ENCODE measurements at places on chromosomes 13 and 19.

- DNase-seq = no peak
Measured at GRCh38 chr13:52686376-52686775, 33.7 kb downstream of the SUGT1 start.

GRCh38 chr13:26853323-26853722 is 92.7 kb upstream of the GPR12 start:
- no peak for DNase-seq

- DNase-seq = no peak
Measured at GRCh38 chr13:94864474-94864873, 152.1 kb upstream of the SOX21 start.

DNA sequence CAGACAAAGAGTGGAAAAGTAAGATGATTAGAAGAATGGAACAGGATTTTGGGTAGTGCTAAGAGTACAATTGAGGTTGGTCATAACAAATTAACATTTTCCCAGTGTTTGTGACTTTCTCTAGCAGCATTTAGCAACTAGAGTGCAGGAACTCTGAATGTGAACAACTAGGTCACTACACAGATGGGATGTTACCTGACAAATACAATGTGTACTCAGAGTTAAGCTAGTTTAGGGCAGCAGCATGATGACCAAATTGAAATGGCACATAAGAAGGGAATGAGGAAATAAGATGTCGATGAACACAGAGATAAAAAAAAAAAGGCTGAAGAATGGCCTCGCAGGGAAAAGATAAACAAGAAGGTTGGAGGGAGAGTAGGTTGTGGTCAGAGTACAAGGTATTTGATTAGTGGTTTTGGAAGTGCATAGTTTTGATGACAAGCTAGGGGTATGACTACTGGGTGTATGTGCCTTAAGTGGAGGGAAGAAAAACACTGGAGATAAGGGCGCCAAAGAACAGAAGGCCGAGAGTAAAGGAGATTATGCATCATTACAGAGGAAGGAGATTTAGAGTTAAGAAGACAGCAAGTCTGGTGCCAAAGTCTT is 381.1 kb downstream of the FGF14 start:
- DNase-seq = no peak

DNA sequence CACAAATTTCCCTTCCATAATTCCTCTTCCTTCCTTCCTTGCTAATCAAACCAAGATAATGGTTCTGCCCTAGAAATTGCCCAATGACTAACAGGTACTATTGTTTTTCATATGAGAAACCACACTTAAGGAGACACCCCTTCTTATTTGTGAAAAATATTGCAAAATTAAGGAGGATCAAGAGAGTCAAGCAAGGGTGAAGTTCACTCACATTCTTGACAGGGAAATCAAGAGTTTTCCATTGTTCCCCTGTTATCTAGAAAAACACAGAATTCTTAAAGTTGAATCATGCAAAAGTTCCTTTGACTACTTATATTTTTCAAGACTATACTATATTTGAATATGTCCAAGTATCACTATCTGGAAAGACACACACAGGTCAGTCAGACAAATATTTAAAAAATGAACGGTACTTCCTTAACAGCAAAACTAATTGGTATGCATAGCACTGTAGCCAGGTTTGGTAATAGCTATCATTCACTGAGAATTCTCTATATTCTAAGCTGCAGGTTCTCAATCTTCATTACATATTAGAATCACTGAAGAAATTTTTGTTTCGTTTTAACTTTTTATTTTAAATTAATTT is 897.2 kb downstream of the DIAPH3 start:
- DNase-seq = no peak

- DNase-seq = no peak
Measured at GRCh38 chr19:37778613-37779126, 716 bp downstream of the ZNF573 start.

GRCh38 chr13:58579468-58579867 is 947.9 kb downstream of the PCDH17 start:
- DNase-seq = no peak

- DNase-seq = no peak
Measured at GRCh38 chr13:33999811-34000605, 182.1 kb downstream of the RFC3 start.

DNA sequence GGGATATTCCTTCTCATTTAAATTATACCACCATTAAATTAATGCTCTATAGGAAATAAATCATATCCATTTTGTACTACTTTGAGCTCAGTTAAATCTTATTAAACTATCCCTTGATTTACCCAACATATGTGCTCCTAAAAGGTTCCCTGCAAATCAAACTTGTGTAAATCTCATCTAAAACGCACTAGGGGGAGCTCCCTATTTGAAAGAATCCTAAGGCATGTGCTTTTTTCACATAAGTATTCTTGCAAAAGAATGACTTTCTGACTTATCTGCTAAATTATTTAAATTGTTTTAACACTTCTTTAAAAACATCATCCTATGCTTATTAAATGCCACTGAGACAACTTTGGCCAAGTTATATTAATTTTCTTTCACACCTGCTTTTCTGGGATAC is 7.9 kb downstream of the INTS6 start:
- DNase-seq = no peak

DNA sequence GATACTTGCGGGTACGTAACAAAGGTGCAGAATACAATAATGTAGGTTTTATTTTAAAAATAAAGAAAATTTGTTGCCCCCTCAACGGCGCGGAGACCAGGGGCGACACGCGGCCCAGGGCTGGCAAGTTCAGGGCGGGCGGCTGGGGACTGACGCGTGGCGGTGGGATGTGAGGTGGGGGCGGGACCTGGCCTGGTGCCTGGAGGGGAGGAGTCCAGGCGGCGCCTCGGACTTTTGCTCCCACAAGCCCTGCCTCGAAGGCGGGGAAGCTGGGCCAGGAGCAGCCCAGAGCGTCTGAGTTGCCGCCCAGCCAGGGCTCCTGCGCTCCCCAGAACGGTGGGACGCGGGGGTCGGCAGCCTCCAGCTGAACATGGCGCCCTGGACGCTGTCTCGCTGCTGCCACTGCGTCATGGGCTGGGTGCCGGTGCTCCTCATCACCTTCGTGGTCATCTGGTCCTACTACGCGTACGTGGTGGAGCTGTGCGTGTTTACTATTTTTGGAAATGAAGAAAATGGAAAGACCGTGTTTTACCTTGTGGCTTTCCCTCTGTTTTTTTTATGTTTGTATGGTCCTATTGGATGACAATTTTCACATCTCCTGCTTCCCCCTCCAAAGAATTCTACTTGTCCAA is 1122.8 kb upstream of the ATXN8OS start:
- no peak for DNase-seq

GRCh38 chr19:3672575-3672948 is 27.7 kb downstream of the PIP5K1C start:
- no peak for DNase-seq

- no peak for DNase-seq
Measured at GRCh38 chr13:103101500-103101899, 35.3 kb upstream of the SLC10A2 start.

DNA sequence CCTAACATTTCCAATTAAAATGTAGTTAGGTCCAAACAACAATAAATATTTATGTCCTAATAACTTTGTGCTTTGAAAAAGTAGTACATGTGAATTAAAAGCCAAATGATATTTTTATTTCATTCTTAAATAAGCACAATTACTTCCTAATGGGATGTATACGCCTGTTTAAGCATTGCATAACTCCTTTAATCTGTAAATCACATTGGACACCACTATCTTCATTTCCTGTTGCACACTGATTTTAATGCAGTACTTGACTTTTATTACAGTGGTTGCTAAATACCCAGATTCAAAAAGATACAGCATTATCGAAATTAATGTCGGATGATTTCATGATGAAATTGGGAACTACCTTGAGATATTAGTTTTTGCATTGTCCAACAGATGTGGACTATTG is 70.9 kb downstream of the TNFSF11 start:
- DNase-seq = no peak

GRCh38 chr13:32902029-32902780 is 114.0 kb upstream of the KL start:
- no peak for DNase-seq

DNA sequence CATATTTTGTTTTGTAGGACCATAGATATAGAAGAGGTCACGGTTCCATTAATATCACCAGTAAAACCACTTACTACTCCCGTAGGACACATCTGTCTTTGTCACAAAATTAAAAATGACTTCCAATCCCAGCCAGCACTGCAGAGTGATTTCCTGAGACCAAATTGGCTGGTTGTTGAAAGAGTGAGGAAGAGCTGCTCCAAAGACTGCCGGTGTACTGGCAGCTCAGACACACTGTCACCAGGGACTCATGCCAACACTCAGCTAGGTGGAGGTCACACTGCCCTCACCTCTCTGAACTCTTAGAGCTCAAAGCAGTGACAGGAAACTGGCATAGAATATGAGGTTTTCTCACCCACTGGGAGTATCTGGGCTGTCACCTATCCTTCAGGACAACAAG is 52.1 kb downstream of the FLT1 start:
- DNase-seq = no peak

- DNase-seq = no peak
Measured at GRCh38 chr13:25186187-25186586, 14.1 kb upstream of the AMER2 start.

DNA sequence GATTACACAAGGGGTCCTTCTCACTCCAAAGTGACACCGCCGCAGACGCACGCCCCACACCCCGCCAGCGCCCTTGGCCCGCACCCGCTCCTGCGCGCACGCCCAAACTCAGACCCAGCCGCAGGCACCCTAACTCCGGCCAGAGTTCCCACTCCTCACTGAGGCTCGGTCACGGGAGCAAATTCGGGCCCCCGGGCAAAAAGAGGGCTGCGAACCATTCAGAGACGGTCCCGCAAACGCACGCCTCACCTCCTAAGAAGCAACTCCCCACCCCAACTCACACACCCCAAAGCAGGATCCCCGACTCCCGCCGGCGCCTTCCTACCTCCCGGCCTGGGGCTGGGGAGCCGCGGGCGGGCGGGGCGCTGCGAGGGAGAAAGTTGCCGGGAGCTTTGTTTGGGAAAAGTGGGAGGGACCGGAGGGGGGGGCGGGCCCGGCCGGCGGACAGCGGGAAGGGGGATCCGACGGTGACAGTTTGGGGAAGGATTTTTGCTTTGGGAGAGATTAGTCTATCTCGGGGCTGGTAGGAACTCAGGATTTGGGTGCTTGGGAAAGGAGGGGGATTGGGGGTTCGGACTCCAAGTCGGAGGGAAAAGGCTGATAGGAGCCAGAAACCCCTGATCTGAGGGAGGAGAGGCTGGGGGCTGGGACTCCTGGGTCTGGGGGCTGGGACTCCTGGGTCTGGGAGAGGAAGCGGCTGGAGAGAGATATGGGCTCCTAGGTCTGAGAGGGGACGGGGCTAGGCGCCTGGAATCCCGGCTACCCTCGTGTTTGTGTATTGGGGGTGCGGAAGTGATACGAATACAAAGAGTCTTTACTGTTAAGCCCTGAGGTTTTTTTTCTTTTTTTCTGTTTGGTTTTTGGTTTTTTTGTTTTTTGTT is at the start of gene TEAD2:
Gene TEAD2 (minus strand): TSS at position 369 of the 881 bp plus-strand sequence. CDS start 2,341 bp downstream, outside the sequence.
- DNase-seq = no peak

- no peak for DNase-seq
Measured at GRCh38 chr19:1223018-1223855, 14.6 kb downstream of the CBARP start.

DNA sequence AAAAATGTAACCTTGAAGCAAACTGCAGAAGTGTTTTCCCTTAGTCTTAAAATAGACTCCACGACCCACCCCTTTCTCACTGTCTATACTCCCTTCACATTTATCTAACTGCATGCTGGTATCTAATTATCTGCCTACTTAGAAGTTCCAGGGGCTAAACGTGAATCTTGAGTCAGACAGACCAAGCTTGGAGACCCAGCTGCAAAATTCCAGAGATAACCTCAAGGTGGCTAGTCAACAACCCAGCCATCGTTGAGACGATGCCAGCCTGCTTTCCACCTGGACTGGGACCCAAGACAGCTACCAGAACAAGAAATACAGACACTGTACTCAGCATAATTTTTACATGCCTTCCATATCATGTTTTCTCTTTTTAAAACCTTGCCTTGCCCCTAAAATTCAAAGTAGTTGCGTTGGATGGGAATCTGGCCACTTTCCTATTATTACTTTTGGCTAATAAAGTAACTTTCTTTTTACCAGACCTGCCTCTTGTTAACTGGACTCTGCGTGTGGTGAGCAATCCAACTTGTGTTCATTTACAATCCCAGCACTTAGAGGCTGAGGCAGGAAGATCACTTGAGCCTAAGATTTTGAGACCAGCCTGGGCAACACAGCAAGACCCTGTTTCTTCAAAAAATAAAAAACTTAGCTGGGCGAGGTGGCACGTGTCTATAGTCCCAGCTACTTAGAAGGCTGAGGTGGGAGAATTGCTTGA is 82.3 kb downstream of the CDADC1 start:
- DNase-seq = no peak

GRCh38 chr19:18417250-18418028 is 1.8 kb upstream of the SSBP4 start:
- no peak for DNase-seq

GRCh38 chr13:33800646-33801186 is 17.2 kb upstream of the RFC3 start:
- no peak for DNase-seq

- peak; percentile 26 for DNase-seq
Measured at GRCh38 chr13:22061371-22061805, 390.5 kb downstream of the FGF9 start.

- no peak for DNase-seq
Measured at GRCh38 chr13:93455861-93456260, 229.3 kb downstream of the GPC6 start.

- DNase-seq = no peak
Measured at GRCh38 chr19:16897856-16898161, 9.0 kb downstream of the F2RL3 start.

GRCh38 chr19:10510301-10510802 is 6.9 kb downstream of the S1PR5 start:
- no peak for DNase-seq

DNA sequence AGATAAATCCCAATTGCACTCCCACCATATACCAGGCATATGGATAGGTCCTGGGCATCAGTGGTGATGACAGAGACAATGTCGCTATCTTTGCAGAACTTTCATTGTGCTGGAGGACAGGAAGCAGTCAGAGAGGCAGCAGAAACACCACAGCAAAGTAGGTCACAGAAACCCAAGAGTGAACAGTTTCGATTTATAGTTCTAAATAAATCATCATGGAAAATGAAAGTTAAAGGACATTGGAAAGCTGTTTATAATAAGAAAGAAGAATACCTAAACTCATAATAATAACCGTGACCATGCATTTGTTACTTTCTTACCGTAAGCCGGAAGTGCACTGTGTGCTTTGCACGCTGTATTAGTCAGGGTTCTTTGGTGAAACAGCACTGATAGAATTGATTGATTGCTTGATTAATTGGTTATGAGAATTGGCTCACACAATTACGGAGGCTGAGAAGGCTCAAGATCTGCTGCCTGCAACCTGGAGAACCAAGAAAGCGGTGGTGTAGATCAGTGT is 38.9 kb downstream of the ALOX5AP start:
- no peak for DNase-seq

GRCh38 chr19:18423258-18424020 is 4.2 kb downstream of the SSBP4 start:
- no peak for DNase-seq

DNA sequence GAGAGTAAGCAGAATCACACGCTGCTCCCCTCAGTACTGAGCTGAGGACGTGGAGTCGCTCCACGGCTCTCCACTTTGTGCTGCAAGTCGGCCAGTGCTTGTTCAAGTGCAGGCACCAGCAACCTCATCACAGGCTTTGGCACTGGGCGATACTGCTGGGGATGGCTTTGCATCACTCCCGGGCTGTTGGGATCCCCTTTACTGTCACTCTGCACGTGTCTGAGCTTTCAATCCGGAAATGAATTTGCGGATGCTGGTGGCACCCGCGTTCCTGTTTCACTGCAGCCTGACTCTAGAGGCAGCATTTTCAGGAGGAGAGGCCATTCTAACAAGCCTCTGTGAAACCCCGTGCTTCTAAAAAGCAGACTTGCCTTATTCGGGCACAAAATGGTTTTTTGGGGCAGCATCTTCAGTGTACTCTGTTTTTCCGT is 19.1 kb downstream of the SMARCA4 start:
- no peak for DNase-seq

Measured in stimulated activated CD8-positive, alpha-beta memory T cell treated with anti-CD3 and anti-CD28 coated beads, Interleukin-15, amount 100 ng/mL, for 24 hours (primary cell).